ENCODE measurements at places on chromosomes 12 and 14.

DNA sequence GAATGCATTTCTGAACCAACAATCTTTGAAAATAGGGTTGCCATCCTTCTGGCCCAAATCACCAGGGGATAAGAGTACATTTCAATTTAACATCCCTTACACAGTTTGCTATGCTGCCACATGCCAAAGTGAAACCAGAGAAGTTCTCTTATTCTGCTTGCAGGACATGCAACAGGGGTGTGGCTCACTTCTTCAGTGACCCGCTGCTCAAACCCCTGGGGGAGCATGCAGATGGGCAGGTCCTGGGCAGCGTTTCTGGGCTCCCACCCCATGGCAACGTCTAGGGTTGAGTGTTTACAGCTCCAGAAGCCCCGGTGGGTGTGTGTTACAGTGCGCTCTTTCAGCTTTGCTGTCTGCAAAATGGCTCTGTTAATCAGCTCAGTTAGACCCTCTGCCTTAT, 1306.3 kb upstream of the TMEM132C start:
- DNase-seq, result no peak

- DNase-seq, result no peak
Observed at GRCh38 chr12:126390969-126391566, 1325.8 kb downstream of the AACS start.

DNA sequence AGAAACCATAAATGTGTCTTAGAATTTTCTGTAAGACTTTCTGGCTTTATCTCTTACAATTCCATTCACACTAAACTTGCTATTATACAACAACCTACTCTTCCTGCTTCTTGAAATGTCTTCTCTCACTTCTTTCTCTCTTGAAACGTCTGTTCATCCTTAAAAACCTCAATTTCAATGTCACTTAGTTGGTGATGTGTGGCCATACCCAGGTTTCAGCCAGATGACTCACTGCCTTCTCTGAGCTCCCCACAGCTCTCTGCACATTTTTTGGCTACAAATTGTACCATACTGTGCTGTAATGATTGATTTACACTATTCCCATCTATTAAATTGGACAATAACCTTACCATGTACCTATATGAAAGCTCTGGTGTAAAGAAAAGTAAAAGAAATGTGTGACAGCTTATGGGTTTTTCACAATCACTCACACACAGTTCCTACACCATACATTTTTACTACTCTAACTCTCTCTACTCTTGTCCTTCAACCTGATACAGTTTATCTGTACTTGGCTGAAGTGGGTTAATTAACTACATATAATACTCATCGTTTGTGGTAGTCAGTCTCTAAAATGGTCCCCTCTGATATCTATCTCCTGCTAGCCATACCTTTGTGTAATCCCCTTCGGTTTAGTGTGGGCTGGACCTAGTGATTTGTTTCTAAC, 222.1 kb downstream of the NELL2 start:
- DNase-seq, result no peak

GRCh38 chr14:83712418-83713129, 1817.4 kb upstream of the FLRT2 start:
- no peak for DNase-seq

GRCh38 chr12:7959701-7960121, 23.7 kb upstream of the SLC2A3 start:
- no peak for DNase-seq

- no peak for DNase-seq
Observed at GRCh38 chr12:48361664-48362339, 11.1 kb upstream of the ZNF641 start.

DNA sequence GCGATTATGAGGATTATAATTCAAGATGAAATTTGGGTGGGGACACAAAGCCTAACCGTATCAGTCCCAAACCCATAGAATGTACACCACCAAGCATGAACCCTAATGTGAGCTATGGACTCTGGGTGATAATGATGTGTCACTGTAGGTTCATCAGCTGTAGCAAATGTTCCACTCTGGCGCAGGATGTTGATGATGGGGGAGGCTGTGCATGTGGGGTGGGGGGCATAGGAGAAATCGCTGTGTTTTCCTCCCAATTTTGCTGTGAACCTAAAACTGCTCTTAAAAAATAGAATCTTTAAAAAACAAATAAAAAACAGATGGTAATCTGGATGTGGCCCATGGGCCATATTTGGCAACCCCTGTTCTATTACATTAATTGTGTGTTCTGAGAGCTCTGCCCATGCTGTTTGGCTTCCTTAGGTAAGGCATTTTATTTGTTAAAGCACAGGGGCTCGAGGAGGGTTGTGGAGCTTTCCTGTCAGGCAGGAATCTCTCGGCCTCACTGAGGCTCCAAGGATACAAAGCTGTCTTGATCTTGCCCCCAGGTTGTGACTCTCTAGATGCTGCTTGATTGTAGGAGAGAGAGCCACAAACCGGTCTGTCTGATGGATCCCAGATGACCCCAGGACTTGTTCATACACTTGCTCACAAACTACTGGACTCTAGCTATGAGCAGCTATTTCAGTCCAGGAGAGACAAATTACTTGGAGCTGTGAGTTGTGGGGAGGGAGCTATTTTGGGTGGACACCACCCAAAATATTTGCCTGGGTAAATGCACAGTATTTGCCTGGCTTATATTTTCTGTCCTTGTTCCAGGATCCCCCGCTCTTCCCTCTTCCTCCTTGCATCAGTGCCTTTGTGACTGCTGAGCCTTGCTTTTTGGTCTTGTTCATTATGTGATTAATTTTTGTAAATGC, 340.2 kb downstream of the MED13L start:
- no peak for DNase-seq

GRCh38 chr14:94599656-94600004, 12.6 kb upstream of the SERPINA3 start:
- no peak for DNase-seq

GRCh38 chr14:78633752-78634151, 463.6 kb downstream of the NRXN3 start:
- DNase-seq, result no peak

DNA sequence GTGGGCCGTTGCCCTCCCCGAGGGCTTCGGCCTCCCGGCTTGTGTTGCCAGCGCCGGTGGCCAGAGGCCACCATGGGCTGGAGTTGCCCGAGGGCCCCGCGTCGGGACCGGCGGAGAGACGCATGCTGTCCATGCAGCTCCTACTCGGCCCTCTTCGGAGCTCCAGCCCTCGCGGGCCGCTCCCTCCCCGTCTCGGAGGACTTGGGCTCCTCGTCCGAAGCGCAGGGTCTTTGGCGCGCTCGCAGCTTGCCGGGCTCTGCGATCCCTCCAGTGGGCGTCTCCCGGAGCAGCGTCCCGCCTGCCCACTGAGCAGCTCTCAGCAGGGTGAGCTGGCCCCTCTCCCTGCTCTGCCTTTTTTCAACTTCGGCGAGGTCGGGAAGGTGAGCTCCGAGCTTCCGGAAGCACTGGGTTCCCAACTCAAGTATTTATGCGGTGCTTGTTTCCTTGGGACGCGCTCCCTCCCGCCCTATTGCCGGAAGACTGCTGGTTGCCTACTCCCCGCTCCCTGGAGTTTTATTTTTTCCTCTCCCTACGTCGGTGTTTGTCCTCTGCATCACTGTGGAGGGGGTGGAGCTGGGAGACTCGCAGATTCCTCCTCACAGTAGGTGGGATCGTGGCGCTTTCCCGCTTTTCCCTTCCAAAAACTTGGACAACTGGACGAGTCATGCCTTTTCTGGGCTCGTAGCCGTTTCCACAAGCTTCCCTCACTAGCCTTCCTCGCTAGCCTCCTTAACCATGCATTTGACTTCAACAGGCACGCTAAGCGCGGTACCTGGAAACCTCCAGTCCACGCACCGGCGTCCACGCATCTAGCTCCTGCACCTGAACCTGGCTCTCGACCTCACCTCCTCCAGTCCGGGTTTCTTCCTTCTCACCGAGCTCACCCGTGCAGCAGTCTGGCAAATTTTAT, at the start of gene AVPR1A:
Gene AVPR1A, minus strand, starts transcription at position 489 of the 910 bp plus-strand sequence. Its CDS starts 365 bp downstream, at position 124.
- DNase-seq, result no peak

DNA sequence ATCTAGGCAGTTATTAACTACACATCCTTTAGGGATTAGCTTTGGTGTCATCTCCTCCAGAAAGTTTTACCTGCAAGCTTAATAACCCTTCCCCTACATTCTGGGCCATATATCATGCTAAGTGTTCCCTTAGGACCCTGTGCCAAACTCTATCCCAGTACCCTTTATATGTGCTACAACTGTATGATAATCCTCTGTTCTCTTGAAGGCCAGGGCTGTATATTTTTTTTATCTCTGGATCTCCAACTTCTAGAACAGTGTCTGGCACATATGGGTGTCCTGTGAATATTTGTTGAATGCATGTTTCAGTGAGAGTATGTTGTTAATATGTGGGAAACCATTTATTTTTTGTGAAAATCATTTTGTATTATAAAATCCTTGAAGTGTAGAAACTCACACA, 106.7 kb downstream of the PPM1A start:
- DNase-seq, result no peak

GRCh38 chr12:56866493-56866892, 67.7 kb downstream of the SDR9C7 start:
- DNase-seq, result no peak

DNA sequence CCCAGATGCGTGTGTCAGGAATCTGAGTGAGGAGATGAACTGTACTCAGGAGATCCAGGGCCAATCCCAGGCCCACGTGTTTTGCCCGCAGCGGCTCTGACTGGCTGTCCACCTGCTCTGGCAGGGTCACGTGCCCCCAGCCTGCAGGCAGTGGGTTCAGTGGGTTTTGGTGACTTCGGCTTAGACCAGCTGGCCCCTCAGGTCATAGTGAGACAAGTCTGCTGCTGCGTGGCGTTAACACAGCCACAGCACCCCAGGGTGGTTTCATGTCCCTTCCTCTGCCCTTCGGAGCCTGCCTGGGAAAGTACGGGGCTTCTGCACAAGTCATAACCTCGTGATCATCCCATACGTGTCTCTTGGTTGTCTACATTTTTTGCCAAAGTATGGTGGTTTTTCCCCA, 2.6 kb downstream of the FBRSL1 start:
- no peak for DNase-seq

Data from NCI-H2107 (cell line).